ENCODE measurements at places on chromosomes 13 and 19.

DNA sequence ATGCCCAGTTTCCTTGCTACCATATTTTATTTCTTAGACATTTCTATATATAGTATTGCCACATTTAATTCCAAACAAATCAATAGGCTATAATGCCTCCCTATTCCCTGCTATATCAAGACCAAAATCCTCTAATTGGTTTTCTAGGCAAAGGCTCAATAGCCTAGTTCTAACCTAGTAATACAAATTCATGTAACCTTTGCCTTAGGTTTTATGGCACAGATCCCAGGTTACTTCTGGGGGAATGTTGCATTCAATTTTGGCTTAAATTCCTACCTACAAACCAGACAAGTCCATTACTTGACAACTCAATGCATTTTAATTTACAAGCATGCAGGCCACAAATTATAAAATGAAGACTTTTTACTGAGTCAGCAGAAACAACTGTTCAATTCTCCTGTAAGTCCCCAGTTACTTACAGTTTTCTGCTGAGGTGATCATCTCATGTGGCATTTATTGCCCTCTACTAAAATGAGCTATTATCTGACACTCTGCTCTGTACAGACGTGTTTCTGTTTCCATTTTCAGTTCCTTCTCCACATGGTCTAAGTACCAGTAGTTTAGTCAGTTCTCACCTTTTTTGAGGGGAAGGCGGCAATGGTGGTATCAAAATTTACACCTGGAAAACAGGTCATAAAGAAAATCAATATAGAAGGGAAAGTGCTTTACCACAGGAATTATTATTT lies 11.7 kb downstream of the KCNRG start:
- DNase-seq, result no peak

DNA sequence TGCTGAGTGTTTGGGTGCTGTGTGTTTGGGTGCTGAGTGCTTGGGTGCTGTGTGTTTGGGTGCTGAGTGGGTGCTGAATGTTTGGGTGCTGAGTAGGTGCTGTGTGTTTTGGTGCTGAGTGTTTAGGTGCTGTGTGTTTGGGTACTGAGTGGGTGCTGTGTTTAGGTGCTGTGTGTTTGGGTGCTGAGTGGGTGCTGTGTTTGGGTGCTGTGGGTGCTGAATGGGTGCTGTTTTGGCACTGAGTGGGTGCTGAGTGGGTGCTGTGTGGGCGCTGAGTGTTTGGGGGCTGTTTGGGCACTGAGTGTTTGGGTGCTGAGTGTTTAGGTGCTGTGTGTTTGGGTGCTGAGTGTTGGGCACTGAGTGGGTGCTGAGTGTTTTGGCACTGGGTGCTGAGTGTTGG lies 48.5 kb upstream of the F7 start:
- no peak for DNase-seq

GRCh38 chr13:39612023-39612637 lies 9.1 kb upstream of the LHFPL6 start:
- DNase-seq, result peak; percentile 17

DNA sequence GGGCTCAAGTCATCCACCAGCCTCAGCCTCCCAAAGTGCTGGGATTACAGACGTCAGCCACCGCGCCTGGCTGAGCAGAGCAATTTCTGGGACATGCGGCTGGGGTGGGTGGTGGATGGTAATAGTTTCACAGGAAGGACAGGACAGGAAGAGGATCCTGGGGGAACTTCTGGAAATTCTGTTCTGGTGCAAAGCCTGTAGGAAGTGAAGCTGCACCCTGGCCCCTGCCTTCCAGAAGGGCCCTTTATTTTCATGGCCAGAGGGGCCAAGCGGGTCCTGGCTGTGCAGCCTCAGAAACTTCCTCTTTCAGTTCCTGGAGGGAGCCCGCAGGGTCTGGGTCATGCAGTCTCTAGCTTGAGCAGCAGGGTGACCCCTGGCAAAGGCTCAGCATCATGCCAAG lies 15.7 kb downstream of the FEM1A start:
- no peak for DNase-seq

DNA sequence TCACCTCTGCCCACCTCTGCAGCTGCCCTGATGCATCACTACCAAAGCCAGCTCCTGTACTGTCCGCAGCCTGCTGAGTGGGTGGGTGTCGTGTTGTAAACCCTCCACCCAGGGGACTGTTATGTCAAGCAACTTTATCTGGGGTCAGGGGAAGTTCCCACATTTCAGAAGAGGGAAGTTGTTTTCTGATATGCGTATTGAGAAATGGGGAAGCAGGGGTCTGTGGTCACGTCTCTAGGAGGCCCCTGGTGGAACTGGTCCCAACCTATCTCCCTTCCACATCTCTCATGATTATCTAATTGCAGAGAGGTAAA lies 31.2 kb downstream of the CLEC17A start:
- DNase-seq, result no peak

DNA sequence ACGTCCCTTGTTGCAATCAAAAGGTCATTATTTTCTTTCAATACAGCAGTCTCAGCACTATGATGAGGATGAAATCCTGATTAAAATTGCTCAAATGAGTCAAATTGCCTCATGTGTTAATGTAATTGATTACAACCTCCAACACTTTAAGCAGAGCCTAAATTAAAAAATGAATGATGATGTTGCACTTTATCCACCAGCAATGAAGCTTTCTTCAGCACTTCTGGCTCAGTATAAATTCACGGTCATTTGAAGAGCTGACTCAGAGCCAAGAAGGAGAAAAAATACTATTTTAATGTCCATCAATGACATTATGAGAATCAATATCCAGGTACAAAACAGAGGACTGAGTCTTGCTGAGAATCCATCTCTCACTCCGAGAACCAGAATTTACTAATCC lies 792.6 kb upstream of the ATXN8OS start:
- no peak for DNase-seq
